ENCODE measurements at places on chromosomes 12 and 14.

DNA sequence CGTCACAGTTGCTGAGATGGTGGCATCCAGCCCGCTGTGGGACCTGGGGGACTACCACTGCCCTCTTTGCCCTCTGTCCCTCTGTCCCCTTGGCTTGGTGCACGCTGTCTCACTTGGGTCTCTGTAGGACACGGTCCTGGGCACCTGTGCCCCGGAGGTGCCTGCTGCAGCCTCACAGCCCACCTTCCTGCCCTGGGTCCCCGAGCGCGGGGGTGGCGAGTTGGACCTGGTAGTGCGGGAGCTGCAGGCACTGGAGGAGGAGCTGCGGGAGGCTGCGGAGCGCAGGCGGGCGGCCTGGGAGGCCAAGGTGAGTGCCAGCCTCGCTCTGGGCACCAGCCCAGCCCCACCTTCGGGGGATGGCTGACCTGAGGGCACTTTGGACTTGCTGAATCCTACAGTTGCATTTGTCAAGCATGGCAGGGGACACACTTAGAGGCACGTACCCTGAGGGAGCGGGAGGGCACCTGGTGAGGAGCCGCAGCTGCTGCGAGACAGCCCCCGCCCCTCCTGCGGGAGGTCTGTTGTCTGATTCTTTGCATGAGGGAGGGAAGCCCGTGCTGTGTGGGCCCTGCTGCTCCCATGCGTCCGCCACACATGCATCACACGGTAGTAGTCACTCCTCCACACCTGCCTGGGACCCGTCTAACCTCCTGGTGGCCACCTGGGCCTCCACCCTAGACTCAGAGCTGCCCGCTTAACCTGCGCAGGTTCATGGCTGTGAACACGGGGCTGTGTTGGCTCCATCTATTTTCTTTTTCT is 6.8 kb downstream of the TEDC1 start:
- DNase-seq = no peak

DNA sequence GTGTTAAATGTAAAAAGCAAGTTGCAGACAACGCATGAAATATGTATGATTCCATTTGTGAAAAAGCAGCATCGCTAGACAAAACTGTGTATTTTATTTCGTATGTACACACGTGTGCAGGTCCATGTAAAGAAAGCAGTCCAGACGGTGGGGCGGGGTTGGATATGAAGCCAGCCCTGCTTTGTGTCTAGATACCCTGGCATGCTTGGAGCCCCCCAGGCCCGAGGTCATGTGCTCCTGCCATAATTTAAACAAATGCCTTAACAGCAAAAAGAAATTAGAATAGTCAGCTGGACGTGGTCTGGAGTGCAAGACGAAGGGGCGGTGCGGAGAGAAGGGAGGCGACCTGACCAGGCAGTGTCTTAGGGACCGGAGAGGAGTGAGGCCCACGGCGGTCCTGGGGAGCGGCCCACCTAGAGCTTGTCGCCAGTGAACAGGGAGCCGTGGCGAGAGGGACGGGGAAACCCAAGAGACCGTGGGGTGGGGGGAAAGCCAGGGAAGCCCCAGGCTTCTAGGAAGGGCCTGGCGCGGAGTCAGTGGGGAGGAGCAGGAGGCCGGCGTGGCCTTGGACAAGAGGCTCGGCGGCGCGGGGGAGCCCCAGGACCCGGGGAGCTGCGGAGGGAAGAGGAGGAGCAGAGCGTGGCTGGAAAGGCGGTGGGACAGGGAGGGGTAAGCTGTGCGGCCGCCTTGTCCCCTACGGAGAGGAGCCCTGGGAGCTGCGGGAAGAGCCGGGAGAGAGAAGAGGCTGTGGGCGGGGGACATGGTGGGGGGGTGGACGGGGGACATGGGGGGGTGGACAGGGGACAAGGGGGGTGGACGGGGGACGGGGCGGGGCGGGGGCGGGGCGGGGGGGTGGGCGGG is 118.5 kb upstream of the C14orf180 start:
- DNase-seq = peak; percentile 46

DNA sequence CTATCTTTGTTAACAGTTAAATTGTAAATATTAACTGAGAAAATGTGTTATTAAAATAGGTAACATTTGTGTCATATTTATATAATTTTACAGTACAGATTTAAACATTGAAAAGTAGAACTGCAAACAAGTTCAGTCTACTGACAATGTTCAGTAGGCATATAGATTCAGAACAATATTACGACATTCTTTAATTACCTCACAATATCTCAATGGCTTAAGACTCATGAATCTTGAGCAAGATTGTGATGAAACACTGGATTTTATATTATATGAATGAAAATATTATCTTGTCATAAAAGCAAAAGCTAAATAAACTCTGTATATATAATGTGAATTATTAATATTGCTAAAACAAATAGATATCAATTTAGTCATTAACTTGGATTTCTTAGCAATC is 194.9 kb downstream of the ADAMTS20 start:
- DNase-seq = no peak

- no peak for DNase-seq
These were observed 306.6 kb upstream of the TMPO start for GRCh38 chr12:98208816-98209215.

GRCh38 chr14:21192875-21193535 is 37.1 kb upstream of the OR5AU1 start:
- no peak for DNase-seq

GRCh38 chr14:34081101-34081575 is 130.3 kb upstream of the EGLN3 start:
- DNase-seq = peak; percentile 89

DNA sequence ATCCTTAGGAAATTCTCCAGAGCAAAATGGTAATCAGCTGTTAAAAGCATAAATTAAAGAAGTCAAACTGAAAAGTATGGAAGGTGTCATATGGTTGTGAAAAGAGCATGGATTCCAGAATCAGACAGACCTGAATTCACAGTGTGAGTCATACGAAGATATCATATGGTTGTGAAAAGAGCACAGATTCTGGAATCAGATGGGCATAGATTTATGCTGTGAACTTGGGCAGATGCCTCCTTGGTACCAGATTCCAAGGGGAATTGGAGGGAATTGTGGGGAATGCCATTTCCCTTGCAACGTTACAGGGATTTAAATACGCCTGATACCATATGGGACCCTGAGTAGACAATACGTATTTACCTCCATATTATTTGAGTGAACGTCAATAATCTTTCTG is 183.7 kb downstream of the GALC start:
- no peak for DNase-seq

GRCh38 chr12:128920468-128920867 is 67.2 kb downstream of the GLT1D1 start:
- DNase-seq = no peak
